Left colon (tissue), 2 donors: ENCODE measurements at places on chromosomes 2 and 18. TPM values are rescaled to one million over a fixed set of nuclear protein-coding genes. Genes with fewer than 3 reads are reported as not detected.
A peak's percentile ranks its signal among the peaks of the same experiment; 100 is the strongest.

DNA sequence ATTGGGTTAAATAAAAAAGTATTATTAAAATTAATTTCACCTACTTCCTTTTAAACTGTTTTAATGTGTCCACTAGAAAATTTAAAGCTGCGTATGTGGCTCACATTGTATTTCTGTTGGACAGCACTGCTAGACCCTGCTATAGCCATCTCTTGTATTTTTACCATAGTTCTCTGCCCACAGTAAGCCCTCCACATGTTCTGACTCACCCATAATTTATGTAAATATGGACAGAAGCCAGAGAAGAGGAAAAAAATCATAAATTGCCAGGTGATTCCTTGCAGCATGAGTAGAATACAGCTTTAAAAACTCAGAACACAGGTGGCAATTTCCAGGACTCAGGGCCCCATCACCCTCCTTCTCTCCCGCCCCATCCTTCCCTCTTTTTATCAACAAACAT is 142.4 kb upstream of the MEX3C start:
- no peak for DNase-seq

- peak; percentile 78 for DNase-seq
Measured at GRCh38 chr2:121282800-121283385, 2.1 kb downstream of the TFCP2L1 start.

DNA sequence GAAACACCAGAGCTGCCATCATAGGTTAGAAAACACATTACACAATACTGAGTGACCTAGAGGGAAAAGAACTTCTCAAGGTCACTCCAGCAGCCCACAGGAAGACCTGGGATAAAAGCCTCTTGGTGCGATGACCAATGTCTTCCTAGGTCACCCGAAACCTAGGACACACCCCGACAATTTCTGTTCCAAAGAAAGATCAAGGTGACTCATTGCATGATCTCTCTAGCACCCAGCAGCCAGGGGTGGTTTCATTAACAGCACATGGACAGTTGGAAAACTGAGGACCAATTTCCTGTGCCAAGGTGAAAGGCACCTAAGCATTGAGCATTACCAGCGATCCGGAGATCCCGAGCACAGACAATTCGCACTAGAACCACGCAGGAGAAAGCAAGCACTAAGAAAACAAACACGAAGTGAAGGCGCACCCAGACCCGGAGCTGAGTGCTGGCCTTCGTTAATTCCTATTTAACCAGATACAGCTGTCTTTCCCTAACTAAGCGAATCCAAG is 1.5 kb downstream of the CACNB4 start:
- no peak for DNase-seq

GRCh38 chr2:207720517-207721187 is 9.2 kb downstream of the CCNYL1 start:
- no peak for DNase-seq

DNA sequence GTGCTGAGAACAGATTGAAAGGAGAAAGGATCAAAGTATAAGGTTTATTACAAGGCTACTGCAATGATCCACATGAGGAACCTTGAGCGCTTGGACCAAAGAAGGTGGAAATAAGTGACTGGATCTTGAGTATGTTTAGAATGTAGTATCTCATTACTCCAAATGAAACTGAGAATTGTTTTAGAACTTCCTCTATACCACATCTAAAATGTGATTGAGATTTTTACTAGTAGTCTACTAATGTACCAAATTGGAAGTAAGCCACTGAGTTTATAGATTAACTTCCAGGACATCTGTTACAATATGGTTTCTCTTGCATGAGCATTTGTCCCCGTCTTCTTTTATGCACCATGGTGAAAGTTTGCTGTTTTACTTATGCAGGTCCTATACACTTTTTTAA is 300.5 kb downstream of the SUCLG1 start:
- no peak for DNase-seq

GRCh38 chr2:217739741-217740140 is 263.1 kb downstream of the TNS1 start:
- DNase-seq = no peak

- no peak for DNase-seq
Measured at GRCh38 chr18:11108947-11109346, 40.4 kb downstream of the PIEZO2 start.

DNA sequence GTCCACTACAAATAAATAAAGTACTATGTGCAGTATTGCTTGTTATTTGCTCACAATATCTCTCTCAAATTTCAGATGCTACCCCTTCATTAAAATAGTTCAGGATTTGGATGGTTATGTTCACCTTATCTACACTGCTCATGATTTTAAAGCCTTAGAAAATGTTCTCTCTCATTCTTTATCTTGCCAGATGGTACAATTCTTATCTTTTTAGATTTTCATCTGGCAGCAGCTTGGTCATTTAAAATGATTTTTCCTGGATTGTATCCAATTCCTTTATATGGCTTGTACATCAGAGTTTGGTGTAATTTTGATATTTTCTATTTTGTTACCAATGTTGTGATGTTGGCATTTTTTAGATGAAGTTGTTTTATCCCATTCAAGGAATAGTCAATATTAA is 10.1 kb upstream of the ADAM23 start:
- no peak for DNase-seq

- DNase-seq = peak; percentile 28
Measured at GRCh38 chr2:25981596-25982272, 563 bp downstream of the KIF3C start.

DNA sequence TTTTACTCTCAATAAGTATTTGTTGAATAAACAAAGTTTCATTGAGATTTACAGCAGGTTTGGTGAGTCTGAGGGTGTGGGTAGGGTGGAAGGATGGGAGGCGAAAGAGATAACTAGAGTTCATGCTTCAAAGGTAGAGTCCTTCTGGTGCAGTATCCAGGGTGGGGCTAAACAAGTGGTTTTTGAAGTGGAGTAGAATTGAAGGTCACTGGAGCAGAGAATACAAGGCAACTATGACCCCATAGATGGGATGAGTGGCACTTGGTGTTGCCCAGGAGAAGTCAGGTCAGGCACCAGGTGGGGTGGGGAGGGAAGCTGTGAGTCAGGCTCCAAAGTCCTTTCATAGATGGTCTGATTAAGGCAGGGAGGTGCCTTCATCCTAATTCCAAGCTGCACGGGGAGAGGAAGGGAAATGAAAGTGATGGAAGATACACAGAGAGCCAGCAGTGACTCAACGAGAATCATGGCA is 6.6 kb upstream of the CAB39 start:
- DNase-seq = peak; percentile 53

GRCh38 chr2:227607941-227608340 is 6.7 kb downstream of the SCYGR3 start:
- no peak for DNase-seq

The IL1A gene
- 0.12 TPM for total RNA-seq

The HJURP gene
- 6.3 TPM for total RNA-seq

The CCDC74B gene
- 0.73 TPM for total RNA-seq

The GTF2A1L gene
- not detected for total RNA-seq

The TRIP12 gene
- 183 TPM for total RNA-seq

The PSD4 gene
- 72.1 TPM for total RNA-seq
